ENCODE measurements at places on chromosomes 2 and 18.

- peak; percentile 90 for DNase-seq
Observed at GRCh38 chr2:219402665-219403515, 15.2 kb upstream of the DNPEP start.

DNA sequence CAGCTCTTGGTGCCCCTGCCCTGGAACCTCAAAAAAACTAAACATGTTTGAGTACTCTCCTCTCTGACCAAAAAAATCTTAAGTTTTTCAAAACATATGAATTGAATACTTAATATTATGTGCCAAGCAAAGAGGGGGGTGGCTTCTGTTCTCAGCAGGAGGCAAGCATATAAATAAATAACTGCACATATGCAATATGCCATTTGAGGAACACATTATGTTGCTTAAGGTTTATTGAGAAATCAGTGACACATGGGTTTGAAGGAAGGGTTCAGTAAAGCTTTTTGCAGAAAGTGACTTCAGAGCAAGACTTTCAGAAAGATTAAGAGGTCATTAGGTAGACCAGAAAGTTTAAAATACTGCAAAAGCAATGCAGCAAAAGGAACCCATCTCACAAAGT lies 429.2 kb downstream of the TDRD15 start:
- DNase-seq = no peak

GRCh38 chr2:72114693-72115051 lies 33.0 kb downstream of the CYP26B1 start:
- no peak for DNase-seq

GRCh38 chr2:24852026-24852425 lies 58.8 kb downstream of the CENPO start:
- no peak for DNase-seq

DNA sequence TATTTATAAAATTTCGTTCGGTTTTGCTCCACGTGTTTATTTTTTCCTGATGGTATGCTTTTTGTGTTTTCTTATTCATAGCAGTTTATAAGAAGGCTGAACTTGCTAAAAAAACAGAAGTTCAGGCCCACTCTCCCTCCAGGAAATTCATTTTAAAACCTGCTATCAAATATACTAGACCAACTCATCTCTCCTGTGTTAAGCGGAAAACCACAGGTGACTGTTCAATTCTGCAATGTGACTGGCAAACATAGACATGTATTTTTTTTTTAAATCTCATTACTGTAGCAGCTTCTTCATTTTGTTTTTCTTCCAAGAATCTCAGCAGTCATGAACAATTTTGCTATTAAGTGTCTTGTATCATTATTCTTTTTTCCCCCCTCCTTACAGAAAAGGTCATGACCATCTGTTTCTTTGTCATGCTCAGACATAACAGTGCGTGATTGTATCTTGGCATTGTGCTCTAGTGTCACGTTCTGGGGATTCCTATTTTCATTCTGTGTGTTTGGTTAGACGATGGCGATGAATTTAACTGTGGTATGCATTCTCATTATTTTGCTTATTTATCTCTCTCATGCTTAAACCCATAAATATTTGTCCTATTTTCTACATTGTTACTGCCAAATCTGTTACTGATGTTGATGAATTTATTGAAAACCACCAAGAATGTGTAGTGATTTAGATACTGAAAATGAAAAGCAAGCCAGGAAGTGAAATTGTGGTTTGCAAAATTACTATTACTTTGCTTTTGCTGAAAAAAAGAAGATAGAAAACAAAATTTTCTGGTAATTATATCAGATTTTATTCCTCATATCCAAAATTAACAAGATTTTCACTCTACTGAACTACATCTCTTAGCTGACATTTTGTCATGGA lies 74.6 kb upstream of the UNC80 start:
- DNase-seq = no peak

DNA sequence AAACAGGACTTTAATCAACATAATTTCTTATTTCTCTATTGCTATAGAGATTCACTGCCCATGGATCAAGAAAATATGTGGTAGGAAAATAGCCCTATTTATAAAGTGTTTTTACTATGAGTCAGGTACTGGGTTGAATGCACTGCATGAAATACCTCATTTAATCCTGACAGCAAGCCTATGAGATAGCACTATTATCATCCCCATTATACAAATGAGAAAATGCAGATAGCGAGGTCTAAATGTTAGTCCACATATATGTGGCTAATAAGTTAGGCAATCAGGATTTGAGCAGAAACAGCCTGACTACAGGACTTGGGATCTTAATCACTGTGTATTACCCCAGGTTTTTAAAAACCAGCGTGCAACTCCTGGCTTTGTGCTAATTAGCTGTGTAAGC lies 8.5 kb upstream of the LYPD1 start:
- no peak for DNase-seq

GRCh38 chr2:16774980-16775898 lies 109.6 kb upstream of the CYRIA start:
- no peak for DNase-seq

GRCh38 chr18:59229701-59230443 lies 9.9 kb downstream of the GRP start:
- DNase-seq = no peak

GRCh38 chr2:190766174-190766572 lies 114.4 kb upstream of the GLS start:
- DNase-seq = no peak

GRCh38 chr2:186009341-186009740 lies 270.7 kb downstream of the FSIP2 start:
- no peak for DNase-seq

DNA sequence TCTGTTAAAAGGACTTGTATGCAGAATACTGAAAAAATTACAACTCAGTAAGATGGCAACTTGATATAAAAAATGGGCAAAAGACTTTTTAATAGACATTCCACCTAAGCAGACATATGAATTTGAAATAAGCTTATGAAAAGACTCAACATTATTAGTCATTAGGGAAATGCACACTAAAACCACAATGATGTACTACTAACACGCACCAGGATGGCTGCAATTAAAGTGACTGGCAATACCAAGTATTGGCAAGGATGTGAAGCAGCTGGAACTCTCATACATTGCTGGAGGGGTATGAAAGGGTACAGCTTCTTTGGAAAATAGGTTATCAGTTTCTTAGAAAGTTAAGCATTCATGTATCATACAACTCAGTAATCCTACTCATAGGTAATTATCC lies 3.2 kb upstream of the ENOSF1 start:
- no peak for DNase-seq

DNA sequence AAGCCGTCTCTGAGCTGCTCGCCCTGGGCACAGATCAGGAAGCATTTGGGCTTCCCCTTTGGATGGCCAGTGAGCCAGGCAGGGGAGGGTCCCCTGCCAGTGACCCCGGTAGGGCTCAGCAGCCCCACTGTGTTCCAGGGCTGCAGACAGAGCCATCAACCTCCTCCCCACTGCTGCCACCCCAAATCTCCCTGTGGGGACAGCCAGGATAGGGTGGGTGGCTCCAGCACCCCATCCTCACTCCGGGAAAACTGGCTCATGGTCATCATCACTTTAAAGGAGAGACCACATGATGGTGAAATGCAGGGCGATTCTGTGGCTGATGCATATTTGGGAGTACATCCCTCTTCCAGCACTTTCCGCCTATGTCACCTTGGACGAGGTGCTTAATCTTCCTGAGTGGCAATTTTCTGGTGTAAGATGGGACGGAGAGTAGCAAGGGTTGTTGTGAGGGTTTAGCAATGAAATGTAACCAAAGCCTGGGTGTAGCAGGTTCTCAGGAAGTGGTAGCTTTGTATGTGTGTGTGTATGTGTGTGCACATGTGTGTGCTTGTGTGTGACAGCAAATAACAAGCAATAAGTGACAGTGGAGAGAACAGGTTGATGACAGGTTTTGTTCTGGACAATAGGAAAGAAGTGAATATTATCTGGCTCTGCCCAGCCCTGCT lies 61.8 kb downstream of the ACAA2 start:
- no peak for DNase-seq

DNA sequence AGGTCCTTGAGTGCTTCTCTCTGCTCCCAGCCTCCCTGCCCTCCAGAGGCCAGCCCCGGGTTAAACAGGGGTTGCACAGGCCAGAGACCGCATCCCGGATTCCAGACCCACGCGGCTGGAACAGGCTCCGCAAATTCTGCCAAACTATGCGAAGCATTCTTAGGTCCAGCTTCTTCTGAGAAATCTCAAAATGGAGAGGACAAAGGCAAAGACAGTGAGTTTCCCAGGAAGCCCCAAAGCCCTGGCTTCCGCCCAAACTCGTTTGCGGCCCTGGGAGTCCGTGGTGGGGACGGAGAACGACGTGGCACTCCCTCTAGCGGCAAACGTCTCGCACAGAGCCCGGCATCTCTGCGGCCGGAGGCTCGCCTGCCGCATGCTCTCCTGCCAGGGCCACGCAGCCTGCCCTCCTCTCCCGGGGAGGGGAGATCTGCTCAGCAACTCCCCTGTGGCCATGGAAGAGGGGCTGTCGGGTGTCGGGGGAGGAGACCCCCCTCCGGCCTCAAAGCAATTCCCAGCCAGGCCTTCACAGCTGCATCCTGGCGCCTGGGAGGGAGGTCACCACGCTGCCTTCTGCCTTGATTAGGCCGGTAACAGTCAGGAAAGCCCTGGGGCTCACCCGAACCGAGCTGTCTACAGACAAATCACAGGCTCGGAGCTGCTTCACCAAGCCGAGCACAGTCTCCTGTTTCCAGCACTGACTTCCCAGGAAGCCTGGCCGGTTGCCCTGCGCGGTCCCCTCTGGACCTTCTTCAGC lies 33.4 kb upstream of the KLHL29 start:
- peak; percentile 82 for DNase-seq

- no peak for DNase-seq
Observed at GRCh38 chr18:22624176-22624575, 206.5 kb upstream of the CTAGE1 start.

GRCh38 chr2:116732322-116732721 lies 1082.2 kb upstream of the DDX18 start:
- DNase-seq = no peak

DNA sequence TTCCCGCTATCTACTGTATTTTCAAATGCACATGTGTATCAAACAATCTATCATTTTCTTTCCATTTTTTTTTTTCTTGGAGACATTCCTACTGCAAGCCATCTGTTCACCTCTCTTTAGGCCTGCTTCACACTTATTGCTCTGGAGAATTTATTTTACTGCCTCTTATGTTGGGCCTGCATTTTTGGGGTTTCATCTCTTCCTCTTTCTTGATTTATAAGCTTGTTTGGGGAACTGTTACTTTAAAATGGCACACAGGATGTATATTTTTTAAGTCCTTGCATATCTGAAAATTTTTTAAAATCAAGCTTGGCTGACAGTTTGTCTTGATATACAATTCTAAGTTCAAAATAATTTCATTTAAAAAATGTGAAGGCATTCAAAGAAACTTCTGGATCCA lies 3.5 kb upstream of the RAB27B start:
- no peak for DNase-seq

GRCh38 chr2:43355399-43355798 lies 129.0 kb upstream of the ZFP36L2 start:
- no peak for DNase-seq

DNA sequence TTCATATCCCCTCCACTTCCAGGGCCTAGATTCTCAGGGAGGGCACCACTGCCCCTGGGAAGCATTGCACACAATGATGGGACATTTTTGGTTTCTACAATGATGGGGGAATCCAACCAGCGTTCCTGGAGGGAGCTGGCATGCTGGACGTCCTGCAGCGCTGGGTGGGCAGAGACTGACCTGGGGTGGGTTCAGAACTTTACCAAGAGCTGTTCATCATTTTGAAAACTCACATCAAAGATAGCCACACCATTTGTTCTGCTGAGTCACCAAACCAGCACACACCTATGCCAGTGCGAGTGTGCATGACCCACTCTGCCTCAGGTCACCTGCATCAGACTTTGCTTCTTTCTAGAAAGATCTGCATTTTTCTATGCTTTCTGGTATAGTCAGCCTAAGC lies 14.1 kb upstream of the ARMC9 start:
- DNase-seq = no peak

DNA sequence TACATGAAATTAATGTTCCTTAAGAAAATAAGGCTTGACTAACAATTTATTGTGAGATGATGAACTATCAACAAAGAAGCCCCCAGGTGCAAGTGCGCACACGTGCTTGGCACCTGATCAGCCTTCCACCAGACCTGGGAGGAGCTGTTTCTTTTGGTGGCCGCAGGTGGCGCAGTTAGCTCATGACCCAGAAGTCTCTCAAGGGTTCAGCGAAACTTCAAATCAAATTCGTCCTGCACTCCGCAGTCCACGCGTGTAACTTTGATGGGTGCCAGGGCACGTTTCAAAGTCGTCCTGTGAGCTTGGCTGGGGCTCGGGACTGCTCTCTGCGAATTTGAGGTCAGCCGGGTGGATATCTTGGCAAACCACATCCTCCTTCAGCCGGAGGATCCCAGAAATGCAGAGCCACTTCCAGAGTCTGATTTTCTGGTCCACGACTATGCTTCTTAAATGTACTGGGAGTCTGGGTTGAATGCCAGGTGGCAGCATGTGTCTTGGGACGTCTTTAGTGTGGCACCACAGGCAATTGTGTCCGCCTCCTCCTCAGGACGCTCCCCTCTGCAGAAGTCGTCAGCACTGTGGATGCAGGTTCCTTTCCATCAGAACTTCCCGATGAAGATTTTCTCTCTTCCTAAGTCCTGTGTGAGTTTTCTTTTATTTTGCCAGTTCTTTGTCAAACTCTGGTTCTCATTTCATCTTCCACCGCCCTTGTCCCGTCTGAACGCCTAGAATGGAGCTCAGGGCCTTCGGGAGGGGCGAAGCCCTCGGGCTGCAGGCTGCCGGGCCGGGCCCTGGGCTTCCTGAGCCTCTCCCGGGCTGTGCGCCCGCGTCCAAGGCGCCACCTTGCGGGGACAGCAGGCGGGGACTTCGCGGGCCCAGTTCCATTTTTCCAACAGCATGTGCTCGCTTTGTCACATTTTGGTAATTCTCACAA lies 61.3 kb upstream of the RAPGEF4 start:
- DNase-seq = peak; percentile 50

- no peak for DNase-seq
Observed at GRCh38 chr2:196502386-196502785, 137.1 kb upstream of the CCDC150 start.

DNA sequence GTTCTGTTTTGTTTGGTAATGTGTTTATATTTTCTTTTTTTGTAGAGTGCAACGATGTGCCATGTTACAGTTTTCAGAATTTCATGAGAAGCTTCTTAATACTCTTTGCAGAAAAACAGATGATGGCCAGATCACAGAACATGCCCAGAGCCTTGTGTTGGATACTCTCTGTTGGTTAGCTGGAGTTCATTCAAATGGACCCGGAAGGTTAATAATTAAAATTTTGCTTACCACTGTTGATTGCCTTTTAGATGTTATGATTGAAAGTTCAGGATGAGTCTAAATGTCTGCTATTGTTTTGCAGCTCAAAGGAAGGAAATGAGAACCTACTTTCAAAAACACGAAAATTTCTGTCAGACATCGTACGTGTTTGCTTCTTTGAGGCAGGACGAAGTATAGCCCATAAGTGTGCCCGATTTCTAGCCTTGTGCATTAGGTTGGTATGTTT lies 85.2 kb downstream of the BIRC6 start:
- no peak for DNase-seq

DNA sequence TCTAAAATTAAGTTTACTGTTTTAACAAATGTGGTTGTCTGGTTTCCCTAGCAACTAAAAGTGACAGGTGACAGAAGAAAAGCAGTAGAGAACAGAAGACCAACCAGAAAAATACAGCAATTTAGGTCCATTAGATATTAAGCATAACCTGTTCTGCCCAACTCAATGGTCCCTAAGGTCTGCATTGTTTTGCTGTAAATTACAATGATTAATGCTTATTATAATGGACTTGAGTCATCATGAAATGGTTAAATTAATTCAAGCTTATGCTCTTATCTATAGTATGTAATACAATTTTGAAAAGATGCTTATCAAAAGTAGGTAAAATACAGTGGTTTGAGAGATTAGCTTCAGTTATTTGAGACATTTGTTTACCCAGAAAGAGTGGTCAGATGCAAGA lies 378.0 kb downstream of the GRB14 start:
- DNase-seq = no peak
